Activated T-cell treated with anti-CD3 and anti-CD28 coated beads, Interleukin-2, amount 50 U/mL, for 48 hours (primary cell): ENCODE measurements at places on chromosomes 11 and 22.

- no peak for DNase-seq
Measured at GRCh38 chr11:61598886-61599868, 18.3 kb upstream of the SYT7 start.

DNA sequence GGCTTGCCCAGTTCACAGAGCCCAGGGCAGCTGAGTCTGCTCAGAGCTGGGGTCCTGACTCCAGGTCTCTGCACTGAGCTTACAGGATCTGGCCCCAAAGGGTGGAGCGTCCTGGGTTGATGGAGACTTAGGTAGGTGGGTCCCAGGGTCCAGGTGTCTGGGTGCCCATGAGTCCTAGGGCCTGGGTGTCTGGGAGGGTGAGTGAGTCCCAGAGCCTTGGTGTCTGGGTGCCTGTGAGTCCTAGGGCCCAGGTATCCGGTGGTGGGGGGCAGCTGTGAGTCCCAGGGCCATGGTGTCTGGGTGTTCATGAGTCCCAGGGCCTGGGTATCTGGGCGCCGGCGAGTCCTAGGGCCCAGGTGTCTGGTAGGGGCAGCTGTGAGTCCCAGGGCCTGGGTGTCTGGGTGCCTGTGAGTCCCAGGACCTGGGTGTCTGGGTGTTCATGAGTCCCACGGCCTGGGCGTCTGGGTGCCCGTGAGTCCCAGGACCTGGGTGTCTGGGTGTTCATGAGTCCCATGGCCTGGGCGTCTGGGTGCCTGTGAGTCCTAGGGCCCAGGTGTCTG is 1505.6 kb downstream of the BRD1 start:
- no peak for DNase-seq

GRCh38 chr22:47125603-47126002 is 363.2 kb downstream of the TBC1D22A start:
- DNase-seq = no peak

DNA sequence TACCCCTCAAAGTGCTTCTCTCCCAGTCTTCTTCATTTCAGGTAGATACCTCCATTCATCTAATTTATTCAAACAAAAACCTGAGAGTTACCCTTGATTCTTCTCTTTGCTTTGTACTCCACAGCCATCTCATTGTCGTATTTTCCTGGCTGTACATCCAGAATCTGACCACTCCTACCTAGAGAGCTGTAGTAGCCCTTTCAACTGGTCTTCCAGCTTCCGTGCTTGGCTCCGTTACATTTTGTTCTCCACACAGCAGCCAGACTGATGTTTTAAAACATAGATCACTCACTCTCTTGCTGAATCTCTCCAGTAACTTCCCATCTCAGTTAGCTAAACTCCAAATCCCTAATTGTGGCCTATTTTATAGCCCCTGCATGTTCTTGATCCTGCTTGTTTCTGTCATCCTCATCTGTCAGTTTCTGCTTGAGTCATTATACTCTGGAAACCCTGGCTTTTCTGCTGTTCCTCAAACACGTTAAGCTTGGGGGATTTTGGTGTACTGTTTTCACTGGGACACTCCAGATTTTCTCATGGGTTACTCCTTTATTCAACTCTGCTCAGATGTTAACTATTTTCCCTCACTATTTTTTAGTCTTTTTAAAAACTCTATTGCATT is 7.4 kb downstream of the SPCS2 start:
- no peak for DNase-seq

DNA sequence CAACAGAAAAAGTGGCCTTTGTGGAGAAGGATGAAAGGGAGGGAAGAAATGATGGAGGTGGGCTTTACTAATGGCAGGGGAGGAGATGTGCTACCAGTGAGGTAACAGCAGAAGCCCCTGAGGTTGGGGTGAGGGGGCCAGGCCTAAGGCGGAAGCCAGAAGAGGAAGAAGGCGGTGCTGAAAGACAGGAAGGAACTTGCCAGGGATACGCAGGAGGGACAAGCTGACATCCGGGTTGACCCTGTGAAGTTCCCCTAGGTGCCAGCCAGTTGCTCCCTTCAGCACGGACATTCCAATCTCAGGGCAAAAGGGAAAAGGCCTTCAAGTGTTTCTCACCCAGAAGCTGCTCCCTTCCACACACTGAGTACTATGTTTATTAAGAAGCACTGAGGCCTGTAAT is 2.3 kb upstream of the TIRAP start:
- DNase-seq = no peak

DNA sequence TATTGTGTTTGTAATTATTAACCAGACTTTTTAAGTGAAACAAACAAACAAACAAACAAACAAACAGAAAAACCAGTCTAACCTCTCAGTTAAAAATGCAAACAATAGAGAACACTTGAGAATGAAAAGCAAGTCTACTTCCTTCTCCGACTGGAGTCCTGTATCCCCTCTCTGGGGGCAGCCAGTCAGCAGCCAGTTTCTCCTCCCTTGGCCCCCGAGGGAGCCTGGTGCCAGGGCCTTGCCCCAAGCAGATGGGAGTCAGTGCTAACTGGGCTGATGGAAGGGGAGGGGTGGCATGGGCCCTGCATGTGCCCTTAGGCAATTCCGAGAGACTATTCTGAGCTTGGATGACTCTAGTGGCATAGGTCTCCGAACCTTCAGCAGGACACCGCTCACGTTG is 137.2 kb downstream of the GRIK4 start:
- DNase-seq = no peak

- no peak for DNase-seq
Measured at GRCh38 chr11:107621081-107621480, 30.1 kb downstream of the ELMOD1 start.

DNA sequence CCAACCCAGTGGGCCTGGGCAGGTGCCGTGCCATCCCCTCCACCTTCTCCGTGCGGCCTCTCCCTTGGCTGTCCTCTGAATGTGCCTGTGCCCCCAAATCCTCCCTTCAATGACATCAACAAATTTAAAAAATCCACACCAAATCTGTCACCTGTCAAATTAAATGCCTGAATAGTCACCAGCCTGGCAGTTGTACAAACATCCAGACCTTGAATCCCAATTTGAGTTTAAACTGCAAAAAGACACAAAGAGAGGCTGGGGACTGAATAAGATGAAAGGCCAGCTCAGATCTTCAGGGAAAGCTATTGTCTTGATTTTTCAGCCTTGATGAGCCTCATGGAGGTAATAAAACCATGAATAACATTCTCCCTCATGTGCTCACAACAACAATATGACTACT is 194.7 kb downstream of the KIRREL3 start:
- DNase-seq = no peak

- DNase-seq = no peak
Measured at GRCh38 chr22:49373801-49374226, 453.9 kb downstream of the BRD1 start.

DNA sequence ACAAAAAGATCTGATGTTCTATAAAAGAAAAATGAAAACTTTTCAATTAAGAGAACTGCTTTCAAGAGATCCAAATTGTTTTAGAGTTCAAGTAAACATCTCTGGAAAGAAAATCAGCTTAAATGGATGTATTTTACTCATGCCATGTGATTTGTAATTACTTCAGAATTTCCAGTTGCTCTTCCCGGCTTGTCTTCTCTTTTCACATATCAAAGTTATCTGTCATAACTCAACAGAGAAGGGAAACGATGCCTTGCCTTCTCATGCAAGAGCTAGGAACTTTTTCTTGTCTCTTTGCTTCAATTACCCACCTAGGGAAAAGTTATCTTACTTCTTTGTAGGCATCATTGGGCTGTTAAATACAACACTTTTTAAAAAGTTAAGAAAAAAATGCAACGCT is 255.2 kb upstream of the POU2AF2 start:
- DNase-seq = no peak

- DNase-seq = no peak
Measured at GRCh38 chr11:21461701-21462100, 731.2 kb upstream of the ANO5 start.

- DNase-seq = peak; percentile 64
Measured at GRCh38 chr11:67303132-67303834, at the start of gene SSH3. Gene SSH3, plus strand, starts transcription at chr11:67303530. Its CDS starts 96 bp downstream, at chr11:67303626.

DNA sequence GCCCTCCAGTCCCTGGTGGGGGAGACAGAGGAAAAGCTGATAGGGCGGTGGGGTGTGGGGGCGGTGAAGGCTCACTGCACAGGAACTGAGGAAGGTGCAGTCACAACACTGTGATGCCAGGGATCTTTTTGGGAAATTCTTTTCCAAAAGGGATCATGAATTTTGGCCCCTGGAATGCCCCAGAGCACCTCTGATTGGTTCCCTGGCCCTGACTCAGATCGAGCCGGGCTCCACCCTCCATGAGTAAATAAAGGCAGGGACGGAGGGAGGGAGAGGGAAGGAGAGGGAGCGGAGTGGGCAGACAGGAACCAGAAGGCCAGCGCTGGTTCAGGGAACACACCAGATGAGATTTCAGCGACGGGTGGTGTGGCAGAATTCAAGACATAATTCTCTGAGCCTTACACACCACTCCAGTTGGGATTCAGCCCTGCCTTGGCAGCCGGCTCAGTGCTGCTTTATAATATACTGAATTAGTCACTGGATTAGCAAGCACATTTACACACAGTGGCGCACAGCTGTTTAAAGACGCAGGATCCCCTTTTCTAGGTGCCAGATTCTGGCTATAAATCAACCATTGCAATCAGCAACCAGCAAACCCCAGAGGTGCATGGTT is 80.3 kb downstream of the ETS1 start:
- peak; percentile 75 for DNase-seq

DNA sequence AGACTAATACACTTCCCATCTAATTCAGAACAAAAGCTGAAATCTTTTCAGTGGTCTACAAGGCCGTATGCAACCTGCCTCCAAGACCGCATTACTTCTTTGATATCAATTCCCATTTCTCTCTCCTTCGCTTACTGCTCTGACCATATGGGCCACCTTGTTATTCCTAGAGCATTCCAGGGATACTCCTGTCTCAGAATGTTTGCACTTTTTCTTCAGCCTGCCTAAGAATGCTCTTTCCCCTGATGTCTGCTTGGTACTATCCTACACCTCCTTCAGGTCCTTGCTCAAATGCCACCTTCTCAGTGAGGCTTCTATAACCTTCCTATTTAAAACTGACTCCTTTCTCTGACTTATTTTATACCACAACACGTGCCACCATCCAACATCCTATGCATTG is 71.2 kb downstream of the MAML2 start:
- DNase-seq = no peak

DNA sequence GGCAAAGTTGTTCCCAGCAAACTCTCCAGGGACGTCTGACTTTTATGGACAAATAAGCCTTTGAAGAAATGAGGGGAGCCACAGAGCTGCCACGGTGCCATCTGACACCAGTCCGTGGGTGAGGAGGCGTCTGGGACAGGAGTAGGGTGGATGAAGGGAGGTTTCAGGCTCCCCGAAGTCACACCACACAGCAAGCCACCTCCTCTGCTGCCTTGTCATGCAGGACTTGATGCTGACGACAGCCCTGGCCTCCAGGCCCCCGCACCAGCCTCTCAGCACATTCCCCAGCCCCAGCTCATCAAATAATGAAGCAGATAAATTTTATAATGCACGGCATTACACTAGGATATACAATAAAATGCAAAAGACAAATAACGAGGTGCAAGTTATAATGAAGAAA is 156.5 kb downstream of the CEP164 start:
- no peak for DNase-seq

DNA sequence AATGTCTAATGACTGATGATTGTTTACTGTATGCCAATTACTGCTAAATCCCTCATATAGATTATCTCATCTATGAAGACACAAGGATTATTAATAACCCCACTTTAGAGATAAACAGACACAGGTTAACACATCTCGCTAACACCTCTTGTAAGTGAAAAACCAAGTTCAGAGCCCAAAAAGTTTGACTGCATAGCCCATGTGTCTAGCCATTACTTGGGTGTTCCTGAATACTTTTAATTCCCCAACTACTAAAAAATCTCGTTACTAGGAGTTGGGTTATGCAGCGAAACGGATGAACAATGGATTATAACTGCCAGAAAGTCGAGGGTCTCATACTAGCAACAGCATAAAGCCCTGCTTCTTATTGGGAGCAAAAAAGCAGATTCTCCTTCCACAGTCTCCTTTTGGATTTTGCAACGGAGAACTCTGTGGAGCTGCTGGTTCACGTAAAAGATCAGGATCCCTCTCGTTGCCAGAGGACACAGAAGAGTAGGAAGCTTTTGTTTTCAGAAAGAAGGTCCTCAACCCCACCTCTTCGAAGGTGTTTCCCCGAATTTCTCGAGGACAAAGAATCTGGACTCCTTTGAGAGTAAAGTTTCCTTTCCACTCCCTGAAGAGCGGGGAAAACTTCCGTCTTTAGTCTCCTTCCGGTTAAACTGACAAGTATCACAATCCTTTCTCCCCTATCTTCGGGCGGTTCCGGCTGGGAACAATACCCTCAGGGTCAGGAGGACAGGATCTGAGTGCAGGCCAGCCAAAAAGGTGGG is 979 bp downstream of the ZBED5 start:
- no peak for DNase-seq

- DNase-seq = no peak
Measured at GRCh38 chr11:45405916-45406670, 120.0 kb upstream of the SYT13 start.

- no peak for DNase-seq
Measured at GRCh38 chr22:43792905-43793304, 19.2 kb downstream of the EFCAB6 start.

DNA sequence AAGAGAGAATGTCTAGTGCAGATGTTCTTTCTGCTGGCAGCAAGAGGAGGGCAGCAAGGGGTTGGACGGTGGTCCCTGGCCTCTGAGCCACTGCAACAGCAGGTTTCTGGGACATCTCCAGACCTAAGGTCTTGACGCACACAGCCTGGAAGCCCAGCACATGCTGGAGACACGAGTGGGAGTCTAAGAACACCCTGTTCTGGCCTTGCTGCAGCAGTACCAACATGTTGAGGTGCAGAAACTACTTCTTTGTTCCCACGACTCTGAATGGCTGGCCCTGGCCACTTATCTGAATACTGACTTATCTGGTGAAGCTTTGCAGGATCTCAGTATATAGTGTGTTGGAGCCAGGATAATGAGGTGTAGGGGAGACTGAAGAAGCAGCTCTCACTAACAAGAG is 6.8 kb downstream of the MICAL2 start:
- no peak for DNase-seq

DNA sequence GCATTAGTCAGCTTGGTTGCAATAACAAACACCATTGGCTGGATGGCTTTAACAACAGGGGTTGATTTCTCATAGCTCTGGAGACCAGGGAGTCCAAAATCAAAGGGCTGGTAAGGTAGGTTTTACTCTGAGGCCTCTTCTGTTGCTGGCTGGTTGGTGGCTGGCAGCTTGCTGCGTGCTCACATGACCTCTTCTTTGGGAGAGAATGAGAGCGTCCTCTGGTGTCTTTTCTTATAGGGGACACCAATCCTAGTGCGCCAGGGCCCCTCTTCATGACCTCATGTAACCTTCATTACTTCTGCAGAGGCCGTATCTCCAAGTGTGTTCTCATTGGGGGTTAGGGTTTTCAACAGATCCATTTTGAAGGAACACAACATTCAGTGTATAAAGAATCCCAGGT is 1308.3 kb downstream of the TBC1D22A start:
- DNase-seq = no peak
